GF-D8 (cell line): ENCODE measurements at places on chromosomes 2 and 18.
A peak's percentile ranks its signal among the peaks of the same experiment; 100 is the strongest.

- no peak for DNase-seq
These were observed 3.4 kb downstream of the HDLBP start for GRCh38 chr2:241312082-241312481.

- no peak for DNase-seq
These were observed 140.0 kb upstream of the SERTAD2 start for GRCh38 chr2:64793701-64794100.

- peak; percentile 11 for DNase-seq
These were observed 48.2 kb downstream of the SLC66A3 start for GRCh38 chr2:11203480-11203879.

DNA sequence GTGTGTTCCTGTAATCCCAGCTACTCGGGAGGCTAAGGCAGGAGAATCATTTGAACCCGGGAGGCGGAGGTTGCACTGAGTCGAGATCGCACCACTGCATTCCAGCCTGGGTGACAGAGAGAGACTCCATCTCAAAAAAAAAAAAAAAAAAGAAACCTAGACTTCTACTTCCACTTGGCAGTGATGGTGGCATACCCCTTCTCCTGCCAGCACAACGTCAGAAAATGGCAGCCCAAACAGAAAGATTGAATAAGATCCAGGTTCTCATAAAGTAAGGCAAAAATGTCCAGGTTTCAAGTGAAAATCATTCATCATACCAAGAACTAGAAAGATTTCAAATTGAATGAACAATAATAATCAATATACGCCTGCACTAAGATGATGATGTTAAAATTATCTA is 15.4 kb upstream of the ESPNL start:
- DNase-seq: no peak
